ENCODE measurements at places on chromosomes 5 and 9.

GRCh38 chr5:50853151-50853550, 186.7 kb downstream of the PARP8 start:
- peak; percentile 88 for DNase-seq

DNA sequence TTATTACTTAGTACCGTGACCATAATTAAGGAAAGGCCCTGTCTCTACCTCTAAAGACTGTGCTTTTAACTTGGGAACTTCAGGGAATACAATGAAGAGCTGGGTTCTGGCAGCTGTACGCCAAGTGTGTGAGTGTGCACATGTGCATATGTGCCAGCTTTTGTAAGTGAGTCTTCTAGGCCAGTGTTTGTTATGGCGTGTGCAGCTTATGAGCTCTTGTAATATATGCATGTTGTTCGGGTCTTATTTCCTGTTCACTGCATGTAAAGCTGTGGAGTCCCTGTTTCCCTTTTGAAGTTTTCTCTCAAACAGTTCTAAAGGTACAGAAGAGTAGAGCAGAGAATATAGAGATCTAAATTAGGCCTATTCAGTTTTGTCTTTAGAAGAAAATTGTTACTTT, 30.5 kb downstream of the TGFBR1 start:
- DNase-seq: no peak

DNA sequence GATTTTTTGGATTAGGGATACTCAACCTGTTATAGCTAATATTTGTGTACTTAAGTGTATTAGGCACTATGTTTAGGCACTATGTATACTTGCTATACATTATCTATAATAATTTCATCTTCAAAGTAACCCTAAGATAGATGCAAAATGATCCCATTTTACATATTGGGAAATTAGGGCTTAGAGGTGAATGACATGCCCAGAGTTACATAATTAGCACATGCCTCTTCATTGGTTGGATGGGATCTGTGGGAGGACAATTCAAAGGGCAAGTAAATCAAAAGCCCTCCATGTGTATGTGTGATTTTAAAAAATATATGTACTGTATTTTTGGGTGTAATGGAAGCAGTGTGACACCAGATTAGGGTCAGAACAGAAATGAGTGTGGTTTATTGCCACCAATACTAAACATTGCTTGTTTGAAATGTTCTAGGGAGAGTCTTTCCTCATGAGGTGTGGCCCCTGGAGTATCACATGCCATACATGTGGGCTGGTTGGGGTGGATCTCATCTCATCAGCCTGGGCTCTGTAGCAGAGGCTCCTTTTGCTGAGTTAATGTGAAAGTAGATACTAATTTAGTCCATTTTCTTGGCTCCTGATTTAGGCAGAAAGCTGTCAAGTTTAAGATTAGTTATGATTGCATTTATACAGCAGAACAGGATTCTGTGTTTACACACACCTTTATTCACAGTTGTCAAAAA, 5.5 kb downstream of the C9orf85 start:
- peak; percentile 36 for DNase-seq

GRCh38 chr9:75084081-75084672, 3.8 kb downstream of the NMRK1 start:
- DNase-seq: no peak

GRCh38 chr9:20618361-20618802, 3.9 kb downstream of the MLLT3 start:
- DNase-seq: no peak

- DNase-seq: no peak
Measured at GRCh38 chr5:367358-368130, 46.0 kb downstream of the AHRR start.

GRCh38 chr5:151156507-151157420, 815 bp downstream of the ANXA6 start:
- DNase-seq: no peak

GRCh38 chr5:59487068-59487686, 406.3 kb downstream of the PDE4D start:
- DNase-seq: no peak

GRCh38 chr9:134180786-134181647, 16.7 kb upstream of the RNU6ATAC start:
- no peak for DNase-seq

DNA sequence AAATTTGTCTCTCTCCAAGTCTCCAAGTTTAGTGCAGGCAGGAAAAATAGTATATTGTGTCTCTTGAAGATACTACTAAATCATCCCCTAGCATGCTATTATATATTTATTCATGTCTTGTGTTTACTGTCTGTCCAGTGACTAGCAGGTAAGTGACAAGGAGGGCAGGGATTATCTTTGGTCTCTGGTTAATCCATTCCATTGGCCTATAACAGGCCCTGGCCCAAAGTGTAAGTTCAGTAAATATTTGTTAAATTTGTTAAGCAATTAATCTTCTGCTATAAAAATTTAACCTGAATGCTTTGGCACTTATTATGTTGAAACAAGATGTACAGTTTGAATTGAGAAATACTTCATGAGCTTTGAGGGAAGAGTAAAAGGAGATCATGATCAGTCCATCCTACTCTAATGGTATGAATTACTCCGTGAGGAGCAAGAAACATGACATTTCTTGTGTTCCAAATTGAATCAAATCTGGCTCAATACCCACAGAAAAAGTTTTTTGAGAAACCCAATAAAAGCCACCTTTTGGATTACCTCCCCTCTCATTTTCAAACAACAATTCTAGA, 219.7 kb downstream of the DTWD2 start:
- no peak for DNase-seq

DNA sequence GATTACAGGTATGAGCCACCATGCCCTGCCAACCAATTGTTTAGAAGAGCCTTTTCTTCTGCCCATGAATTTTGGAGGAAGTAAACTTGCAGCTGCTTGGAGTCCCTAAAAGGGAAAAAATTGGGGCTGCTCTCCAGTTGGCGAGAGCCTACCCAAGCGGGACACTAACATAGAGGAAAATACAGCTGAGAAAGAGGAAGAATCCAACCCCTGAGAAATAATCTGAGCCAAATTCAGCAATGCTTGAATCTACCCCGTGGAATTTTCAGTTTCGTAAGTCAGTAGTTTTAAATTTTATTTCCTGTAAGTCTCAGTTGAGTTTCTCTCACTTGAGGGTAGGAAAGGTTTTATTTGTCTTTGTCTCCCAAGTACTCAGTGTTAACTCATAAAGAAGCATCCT, 30.4 kb upstream of the UBTD2 start:
- DNase-seq: peak; percentile 20

DNA sequence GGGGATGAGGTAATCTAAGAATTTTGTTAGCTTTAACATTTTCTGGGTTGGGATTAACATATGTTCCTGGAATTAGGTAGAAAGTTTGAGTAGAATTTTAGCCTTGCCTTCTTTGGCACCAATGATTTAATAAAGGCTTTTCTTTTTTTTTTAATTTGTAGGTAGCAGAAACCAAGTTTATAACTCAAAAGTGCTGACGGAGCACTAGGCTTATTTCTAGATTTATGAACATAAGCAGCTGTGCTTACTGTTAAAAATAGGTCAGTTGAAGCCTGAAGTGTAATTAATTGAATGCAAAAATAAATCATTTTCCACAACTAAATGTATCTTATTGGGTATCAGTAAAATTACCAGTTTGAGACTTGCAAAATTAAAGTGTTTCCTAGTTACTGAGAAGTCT, 62.4 kb downstream of the TAF11L14 start:
- DNase-seq: no peak

- DNase-seq: no peak
Measured at GRCh38 chr5:541539-542318, 17.5 kb upstream of the SLC9A3 start.

- DNase-seq: no peak
Measured at GRCh38 chr5:32201122-32201753, 27.1 kb upstream of the GOLPH3 start.

DNA sequence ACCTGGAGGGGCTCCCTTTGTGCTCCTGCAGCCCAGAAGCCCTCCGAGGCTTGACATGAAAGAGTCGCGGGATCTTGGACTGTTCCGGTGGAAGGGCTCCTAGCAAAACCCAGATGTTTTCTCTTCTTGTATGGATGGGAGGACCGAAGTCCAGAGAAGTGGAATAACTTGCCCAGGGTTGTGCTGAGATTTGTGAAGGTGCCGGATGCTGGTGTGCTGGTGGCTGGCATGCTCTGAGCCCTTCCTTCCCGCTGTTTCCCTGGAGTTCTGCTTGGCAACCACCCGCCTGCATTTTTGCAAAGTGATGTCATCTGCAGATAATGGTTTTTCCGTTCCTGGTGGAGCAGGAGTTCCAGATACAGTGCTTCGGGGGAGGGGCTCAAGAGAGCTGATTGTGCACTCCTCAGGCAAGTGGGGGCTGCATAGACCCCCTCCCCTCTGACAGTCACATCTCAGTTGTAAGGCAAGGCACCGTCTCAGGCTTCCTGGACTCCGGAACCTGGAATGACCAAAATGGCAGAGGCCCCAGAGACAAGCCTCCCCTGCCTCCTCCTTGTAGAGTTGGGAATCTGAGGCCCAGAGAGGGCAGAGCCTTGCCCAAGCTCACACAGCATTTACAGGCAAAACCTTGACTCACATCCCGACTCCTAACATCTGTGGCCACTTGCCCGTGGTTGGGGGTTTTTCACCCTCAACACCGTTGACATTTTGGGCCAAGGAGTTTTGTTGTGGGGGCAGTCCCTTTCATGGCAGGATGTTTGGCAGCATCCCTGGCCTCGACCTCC, 157.0 kb downstream of the RGS3 start:
- no peak for DNase-seq

GRCh38 chr9:34267660-34268059, 61.4 kb downstream of the KIF24 start:
- no peak for DNase-seq

GRCh38 chr5:173833196-173833985, 54.8 kb upstream of the CPEB4 start:
- DNase-seq: peak; percentile 93

GRCh38 chr5:109723606-109724005, 33.9 kb downstream of the MAN2A1 start:
- DNase-seq: no peak

- DNase-seq: peak; percentile 28
Measured at GRCh38 chr5:165616490-165617405, 2111.3 kb downstream of the MAT2B start.

GRCh38 chr5:139492700-139493192, 10.2 kb upstream of the STING1 start:
- DNase-seq: no peak

GRCh38 chr5:93585041-93585766, 2.2 kb downstream of the NR2F1 start:
- DNase-seq: peak; percentile 24

- no peak for DNase-seq
Measured at GRCh38 chr9:70693186-70693585, 278.7 kb upstream of the KLF9 start.

DNA sequence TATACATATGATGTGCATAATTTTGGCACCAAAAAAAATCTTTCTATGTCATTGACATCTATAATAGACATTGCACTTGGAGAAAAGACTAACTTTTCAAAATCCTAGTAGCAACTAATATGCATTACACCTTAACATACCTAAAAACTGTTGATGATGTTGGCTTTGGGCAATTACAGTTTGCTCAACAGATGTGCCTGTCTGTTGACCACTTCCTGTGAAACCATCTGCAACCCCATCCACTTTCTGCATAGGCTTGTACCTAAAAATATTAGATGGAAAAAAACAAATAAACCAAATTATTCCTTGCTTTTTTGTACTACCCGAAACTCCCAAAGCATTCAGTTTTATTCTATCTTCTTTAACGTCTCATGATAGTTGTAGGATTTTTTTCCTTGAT, 248.6 kb downstream of the RFX3 start:
- no peak for DNase-seq

DNA sequence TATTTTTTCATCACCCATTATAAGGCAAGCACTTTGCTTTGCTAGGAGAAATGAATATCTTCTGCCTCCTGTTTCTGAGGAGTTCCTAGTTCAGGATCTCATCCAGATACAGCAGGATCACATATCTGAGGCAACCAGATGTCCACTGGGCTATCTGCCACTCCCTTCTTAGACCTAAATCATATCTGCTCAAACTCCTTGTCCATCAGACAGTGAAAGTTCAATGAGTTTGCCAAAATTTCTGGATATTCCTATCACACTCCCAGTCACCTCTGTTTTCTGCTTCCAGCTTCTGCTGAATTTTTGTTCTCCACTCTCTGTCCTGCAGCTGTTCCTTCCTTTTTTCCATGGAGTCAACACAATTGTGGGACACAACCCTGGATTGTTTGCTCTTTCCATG, 54.2 kb upstream of the BASP1 start:
- DNase-seq: no peak

DNA sequence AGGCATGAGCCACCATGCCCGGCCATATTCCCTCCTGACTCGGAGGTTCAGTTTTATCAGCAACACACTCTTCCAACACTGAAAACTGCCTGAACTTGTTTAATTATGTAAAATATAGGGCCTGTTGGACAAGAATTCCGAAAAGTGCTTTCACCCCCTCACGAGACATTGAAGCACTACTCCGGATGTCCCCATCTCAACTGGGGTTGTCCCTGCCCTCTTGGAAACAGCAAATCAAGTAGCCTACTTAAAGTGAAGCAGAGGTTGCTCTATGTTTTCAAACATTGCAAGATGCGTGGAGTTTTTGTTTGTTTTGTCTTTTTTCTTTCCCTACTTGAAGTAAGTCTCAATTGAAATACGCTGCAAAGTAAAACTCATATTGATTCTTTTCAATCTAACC, 7.6 kb downstream of the PTGER4 start:
- no peak for DNase-seq

GRCh38 chr5:157323107-157323706, 57.3 kb downstream of the CYFIP2 start:
- no peak for DNase-seq

DNA sequence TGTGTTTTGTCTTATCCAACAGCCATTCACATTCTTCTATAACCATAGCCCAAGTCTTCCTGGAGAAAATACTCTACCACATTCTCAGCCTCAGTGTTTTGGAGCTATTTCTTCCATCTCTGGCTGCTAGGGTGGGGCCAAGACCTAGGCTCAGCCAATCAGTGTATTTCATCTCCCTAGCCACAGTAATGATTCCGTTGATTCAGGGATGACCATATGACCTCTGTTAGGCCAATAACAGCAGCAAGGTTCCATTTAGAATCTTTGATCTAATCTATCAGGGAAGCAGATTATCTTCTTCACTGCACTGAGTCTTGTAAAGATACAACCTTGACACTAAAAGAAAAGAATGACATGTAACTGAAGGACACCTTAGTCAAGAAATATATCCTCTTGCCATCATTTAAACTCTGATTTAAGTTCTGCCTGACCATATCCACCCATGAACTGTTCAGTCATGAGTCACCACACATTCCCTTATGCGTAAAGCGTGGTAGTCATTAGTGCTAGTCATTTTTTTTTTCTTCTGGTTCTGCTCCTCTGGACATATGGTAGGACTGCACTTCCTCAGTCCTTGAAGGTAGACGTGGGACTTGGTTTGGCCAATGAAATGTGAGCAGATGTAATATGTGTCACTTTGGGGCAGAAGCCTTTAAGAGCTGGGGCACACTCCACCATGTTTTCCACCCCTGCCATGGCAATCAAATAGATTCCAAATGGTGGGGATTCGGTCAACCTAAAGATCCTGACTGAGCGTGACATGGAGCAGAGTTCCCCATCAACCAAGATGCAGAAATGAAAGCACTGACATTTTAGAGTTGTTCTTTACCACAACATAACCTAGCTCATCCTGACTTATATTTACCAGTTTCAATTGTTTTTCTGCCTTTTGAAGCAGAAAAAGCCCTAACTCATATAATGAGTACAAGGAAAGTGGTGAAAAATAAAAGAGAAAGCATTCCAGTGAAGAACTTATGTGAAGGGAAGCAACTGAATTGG, 12.7 kb upstream of the PRELID2 start:
- no peak for DNase-seq

Measured in suppressor macrophage (primary cell).